ENCODE measurements at places on chromosomes 3 and 15. TPM values are rescaled to one million over a fixed set of nuclear protein-coding genes. Genes with fewer than 3 reads are reported as not detected.

Gene CKMT1B
- total RNA-seq, result 0.25 TPM

- no peak for DNase-seq
Measured at GRCh38 chr15:83549623-83550022, 102.5 kb downstream of the SH3GL3 start.

DNA sequence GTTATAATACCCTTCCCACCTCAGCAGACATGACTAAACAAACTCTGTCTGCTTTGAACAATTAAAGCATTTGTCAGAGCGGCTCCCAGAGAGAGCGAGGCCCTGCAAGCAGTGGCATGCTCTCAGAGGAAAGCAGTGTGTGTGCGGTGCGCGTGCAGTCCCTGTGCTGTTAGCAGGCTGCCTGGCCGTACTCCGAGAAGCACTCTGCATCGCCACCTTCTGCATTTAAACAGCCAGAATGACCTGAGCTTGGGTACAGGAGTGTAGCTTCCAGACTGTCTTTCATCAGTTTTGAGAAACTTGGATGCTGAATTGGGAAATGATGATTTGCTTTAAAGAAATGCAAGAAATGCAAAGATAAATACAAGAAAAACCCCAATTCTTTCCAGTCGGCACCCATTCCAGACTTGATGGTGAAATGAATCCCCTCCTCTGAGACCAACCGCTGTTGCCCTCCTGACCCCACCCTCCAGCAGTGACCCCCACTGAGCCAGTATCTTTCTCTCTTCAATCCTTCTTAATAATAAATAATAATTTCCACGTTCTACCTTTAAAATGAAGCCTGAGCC, 113.5 kb downstream of the VGLL4 start:
- DNase-seq, result peak; percentile 79

- no peak for DNase-seq
Measured at GRCh38 chr3:128435058-128435457, 31.6 kb downstream of the DNAJB8 start.

DNA sequence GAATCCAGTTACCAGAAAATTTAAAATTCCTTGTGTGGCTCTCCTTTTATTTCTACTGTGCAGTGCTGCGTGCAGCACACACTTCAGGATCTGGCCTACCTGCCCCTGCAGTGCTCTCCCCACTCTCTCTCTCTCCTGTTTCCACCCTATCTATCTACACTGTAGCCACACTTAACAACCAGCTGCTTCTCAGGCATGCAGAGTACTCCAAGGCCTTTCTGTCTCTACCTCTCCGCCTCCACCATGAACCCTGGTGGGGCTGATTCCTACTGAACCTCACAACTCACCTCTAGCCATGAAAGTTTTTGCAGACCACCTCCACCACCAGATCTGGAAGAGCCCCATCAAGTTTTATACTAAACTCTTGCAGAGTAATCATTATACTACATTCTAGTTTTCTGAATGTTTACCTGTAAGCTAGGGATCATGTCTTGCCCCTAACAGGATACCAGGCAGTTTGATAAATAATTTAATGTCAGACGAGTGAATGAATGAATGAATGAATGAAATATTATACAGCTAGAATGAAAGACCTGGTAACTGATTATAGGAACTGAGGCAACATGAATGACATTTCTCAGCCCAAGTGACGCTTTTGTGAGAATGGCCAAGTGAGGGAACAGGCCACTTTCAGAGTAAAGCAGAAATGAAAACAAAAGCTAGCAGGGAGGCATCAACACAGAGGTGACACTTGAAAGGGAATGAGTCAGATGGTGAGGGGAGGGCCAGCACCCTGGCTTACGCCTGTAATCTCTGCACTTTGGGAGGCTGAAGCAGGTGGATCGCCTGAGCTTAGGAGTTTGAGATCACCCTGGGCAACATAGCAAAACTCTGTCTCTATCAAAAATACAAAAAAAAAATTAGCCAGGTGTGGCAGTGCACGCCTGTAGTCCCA, 363.5 kb downstream of the FOXP1 start:
- no peak for DNase-seq

DNA sequence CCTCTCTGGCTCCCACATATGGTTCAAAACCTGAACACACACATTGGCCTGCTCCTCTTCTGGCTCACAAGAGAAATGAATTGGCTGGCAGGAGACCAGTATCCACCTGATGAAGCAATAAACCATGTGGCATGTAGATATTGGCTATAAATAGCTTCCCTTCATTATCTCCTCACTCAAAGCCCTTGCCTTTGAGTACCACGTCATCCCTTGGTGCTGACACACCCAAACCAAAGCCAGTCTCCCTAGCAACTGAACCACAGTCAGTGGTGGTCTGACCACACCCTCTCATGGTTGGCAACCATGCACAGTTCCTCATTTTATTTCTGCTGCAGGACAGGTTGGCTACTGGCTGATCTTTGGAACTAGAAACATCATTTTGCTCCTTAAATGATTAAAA, 98.8 kb downstream of the ZNF621 start:
- DNase-seq, result no peak

GRCh38 chr3:12179441-12179840, 20.7 kb upstream of the TIMP4 start:
- DNase-seq, result no peak
